ENCODE measurements at places on chromosomes 1 and 21. TPM values are rescaled to one million over a fixed set of nuclear protein-coding genes. Genes with fewer than 3 reads are reported as not detected.

Gene LGALS8
- 62.0 TPM for total RNA-seq

Gene MYOM3
- 0.55 TPM for total RNA-seq

DNA sequence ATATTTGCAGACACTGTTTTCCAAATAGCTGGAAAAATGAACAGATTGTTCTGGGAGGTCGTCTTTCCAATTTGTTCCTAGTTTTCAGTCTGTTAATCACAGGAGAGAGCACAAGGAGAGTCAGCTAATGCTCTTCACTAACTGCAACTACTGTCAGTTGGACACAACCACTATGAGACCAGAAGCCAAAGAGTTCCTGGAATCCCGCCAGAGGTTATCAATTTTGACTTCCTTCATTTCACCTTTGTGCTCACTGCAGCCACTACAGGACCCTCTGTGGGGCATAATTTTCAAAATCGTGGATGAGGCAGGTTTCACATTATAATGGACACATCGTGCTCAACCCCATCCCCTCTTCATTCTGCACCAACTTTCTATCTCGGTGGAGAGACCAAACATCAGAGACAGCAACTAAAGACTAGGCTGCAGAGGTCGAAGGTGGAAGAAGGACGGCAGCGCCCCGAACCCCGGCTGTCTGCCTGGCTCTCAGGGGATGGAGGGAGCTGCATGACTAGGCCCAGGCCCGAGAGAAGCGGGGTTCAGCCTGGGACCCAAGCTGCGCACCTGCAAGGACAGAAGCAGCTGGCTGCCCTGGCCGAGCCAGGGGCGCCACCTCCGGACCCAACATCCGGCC lies 602 bp downstream of the KIAA0319L start:
- no peak for DNase-seq

GRCh38 chr1:9278585-9279153 lies 14.0 kb upstream of the SPSB1 start:
- no peak for DNase-seq

- no peak for DNase-seq
These were observed 5.9 kb upstream of the OLIG1 start for GRCh38 chr21:33063907-33064622.

GRCh38 chr1:79043506-79043905 lies 37.0 kb upstream of the ADGRL4 start:
- DNase-seq = no peak

Gene MFAP2
- total RNA-seq = 28.5 TPM

Measured in lung (tissue), 17 donors.